ENCODE measurements at places on chromosomes 7 and 10. TPM values are rescaled to one million over a fixed set of nuclear protein-coding genes. Genes with fewer than 3 reads are reported as not detected.

GDF10 gene
- 0.67 TPM for polyA plus RNA-seq

FAM131B gene
- polyA plus RNA-seq: under 0.01 TPM

OR2A5 gene
- polyA plus RNA-seq: not detected

CDHR1 gene
- polyA plus RNA-seq: 2.4 TPM

GRCh38 chr7:153682628-153683027 is 369.6 kb upstream of the DPP6 start:
- no peaks in the 10 kb centered on the region for H3K4me1 ChIP-seq
- no peaks in the 10 kb centered on the region for H3K27me3 ChIP-seq
- no peak for DNase-seq
- H3K36me3 ChIP-seq: no peaks in the 10 kb centered on the region
- H3K4me3 ChIP-seq: no peak overlapping the region
- no peak overlapping the region for H3K27ac ChIP-seq

DNA sequence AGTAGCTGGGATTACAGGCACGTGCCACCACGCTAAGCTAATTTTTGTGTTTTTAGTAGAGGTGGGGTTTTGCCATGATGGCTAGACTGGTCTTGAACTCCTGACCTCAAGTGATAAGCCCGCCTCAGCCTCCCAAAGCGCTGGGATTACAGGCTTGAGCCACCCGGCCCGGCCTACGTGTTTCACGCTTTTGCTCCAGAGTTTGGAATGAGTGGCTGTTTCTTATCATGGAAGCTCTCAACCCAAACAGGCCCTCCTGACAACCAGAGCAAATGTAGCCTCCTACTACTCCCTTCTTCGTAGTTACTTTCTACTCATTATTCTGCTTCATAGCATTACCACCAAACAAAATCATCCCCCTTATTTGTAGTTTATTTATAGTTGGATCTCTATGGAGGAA is 26.8 kb upstream of the CASD1 start:
- no peaks in the 10 kb centered on the region for H3K27me3 ChIP-seq
- no peaks in the 10 kb centered on the region for H3K4me1 ChIP-seq
- no peaks in the 10 kb centered on the region for H3K36me3 ChIP-seq
- DNase-seq: no peak

GRCh38 chr10:4131407-4132215 is 346.6 kb upstream of the KLF6 start:
- no peak overlapping the region for H3K4me3 ChIP-seq
- H3K27ac ChIP-seq: peak overlapping the region; percentile 17
- no peaks in the 10 kb centered on the region for H3K36me3 ChIP-seq

GRCh38 chr10:2145926-2146478 is 408.7 kb upstream of the ADARB2 start:
- H3K27ac ChIP-seq: no peak overlapping the region
- H3K27me3 ChIP-seq: no peaks in the 10 kb centered on the region
- H3K4me3 ChIP-seq: no peak overlapping the region

DNA sequence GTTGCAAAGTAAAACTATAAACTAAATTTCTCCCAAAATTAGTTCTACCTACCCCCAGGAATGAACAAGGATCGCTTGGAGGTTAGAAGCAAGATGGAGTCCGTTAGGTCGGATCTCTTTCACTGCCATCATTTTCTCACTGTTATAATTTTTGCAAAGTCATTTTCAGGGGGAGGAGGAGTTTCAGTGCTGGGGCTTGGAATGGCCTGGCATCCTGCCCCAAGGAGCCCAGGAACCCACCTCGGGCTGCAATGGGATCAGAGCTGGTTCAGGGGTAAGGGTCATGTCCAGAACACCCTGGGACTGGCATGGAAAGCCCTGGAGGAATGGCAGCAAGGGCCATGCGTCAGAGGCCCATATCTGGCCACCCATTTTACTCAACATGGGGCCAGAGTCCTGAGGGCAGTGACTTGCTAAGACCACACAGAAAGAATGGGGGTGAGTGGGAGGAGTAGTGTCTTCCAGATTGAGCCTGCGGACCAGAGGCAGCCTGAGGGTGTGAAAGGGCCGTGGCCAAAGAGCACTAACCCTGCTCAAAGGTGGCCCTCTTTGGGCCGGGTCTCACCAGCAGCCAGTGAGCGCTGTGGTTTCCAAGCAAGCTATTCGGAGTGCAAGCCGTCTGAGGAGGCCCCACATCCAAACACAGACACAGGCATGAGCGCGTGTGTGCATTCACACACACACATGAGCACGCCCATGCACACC is 31.8 kb downstream of the GPRIN2 start:
- H3K4me1 ChIP-seq: peaks cover 27% of the 10 kb centered on the region
- no peaks in the 10 kb centered on the region for H3K27me3 ChIP-seq
- H3K36me3 ChIP-seq: no peaks in the 10 kb centered on the region
- DNase-seq: peak; percentile 61

- no peaks in the 10 kb centered on the region for H3K4me1 ChIP-seq
- H3K4me3 ChIP-seq: no peak overlapping the region
- H3K27me3 ChIP-seq: no peaks in the 10 kb centered on the region
- H3K36me3 ChIP-seq: no peaks in the 10 kb centered on the region
Measured at GRCh38 chr10:131203456-131204357, 107.8 kb downstream of the TCERG1L start.

DNA sequence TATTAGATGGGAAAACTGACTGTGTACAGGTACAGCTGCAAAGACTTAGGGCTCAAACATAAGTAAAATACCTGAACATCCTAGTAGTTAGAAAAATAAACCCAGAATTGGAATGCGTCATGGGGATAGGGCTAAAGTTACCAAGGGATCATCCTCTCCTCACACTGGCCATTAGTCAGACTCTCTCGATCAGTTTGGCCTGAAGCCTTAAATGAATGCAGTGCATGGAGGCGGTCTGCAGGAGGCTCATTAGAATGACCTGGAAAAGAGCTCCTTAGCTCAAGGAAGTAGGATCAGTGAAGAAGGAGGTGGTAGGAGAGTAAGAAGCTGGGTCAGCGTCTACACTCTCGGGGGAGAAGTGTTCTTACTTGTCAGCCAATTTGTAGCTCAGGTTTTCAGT is 35.3 kb downstream of the DENND2A start:
- H3K4me3 ChIP-seq: no peak overlapping the region
- H3K27me3 ChIP-seq: no peaks in the 10 kb centered on the region
- no peak for DNase-seq
- H3K36me3 ChIP-seq: peaks cover 12% of the 10 kb centered on the region
- H3K4me1 ChIP-seq: no peaks in the 10 kb centered on the region
- H3K27ac ChIP-seq: no peak overlapping the region

GRCh38 chr10:70007116-70007820 is 45.4 kb upstream of the MACROH2A2 start:
- no peak overlapping the region for H3K27ac ChIP-seq
- no peak for DNase-seq
- H3K4me3 ChIP-seq: no peak overlapping the region

DNA sequence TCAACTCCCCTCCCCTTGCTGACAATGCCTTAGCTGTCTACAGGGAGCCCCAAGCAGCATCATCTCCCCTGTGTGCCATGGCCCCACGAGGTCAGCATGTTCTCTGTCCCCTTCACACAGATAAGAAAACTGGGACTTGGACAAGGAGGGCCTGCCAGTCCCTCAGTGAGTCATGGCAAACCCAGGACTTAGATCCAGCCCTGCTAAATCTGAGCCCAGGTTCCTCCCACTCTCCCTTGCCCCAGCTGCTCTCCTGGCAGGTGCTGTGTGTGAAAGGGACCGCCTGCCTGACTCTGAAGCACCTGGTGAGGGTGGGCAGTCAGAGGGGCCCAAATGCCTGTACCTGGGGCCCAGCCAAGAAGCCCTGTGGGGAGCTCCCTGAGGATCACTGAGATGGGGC is 7.4 kb downstream of the CRHR2 start:
- no peaks in the 10 kb centered on the region for H3K27me3 ChIP-seq
- no peak overlapping the region for H3K4me3 ChIP-seq
- no peak overlapping the region for H3K27ac ChIP-seq

DNA sequence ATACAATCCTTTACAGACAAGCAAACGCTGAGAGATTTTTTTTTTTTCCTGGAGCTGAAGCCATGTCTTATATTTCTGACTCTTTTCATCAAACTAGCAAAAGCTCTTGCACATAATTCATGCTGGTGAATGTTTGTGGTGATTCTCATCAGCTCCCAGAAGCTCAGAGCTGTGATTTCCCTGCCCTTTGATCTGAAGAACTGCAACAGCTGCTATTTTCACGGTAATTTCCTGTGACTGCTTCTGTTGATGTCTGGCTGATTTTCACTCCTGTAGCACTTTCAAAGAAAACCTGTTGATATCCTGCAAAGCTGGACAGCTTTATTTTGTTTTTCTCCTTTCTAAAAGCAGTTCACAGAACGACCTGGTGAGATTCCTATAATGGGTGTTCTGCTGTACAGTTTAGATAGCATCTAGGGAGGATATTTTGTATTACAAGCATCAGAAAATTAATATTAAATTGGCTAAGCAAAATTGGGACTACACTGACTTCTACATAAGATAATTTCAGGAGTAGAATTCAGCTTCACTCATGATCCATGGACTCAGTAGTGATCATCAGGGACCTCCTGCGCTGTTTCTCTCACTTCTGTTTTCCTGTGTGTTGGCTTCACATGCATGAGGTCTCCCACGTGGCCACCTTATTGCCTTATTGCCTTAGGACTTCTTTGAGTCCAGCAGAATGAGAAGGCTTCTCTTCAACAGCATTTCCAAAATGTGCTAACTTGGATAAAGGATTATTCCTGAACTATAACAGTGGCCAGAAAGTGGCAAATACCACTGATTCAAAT is 1111.6 kb upstream of the SORCS1 start:
- DNase-seq: no peak
- H3K4me1 ChIP-seq: no peaks in the 10 kb centered on the region
- H3K27me3 ChIP-seq: no peaks in the 10 kb centered on the region
- no peak overlapping the region for H3K4me3 ChIP-seq

DNA sequence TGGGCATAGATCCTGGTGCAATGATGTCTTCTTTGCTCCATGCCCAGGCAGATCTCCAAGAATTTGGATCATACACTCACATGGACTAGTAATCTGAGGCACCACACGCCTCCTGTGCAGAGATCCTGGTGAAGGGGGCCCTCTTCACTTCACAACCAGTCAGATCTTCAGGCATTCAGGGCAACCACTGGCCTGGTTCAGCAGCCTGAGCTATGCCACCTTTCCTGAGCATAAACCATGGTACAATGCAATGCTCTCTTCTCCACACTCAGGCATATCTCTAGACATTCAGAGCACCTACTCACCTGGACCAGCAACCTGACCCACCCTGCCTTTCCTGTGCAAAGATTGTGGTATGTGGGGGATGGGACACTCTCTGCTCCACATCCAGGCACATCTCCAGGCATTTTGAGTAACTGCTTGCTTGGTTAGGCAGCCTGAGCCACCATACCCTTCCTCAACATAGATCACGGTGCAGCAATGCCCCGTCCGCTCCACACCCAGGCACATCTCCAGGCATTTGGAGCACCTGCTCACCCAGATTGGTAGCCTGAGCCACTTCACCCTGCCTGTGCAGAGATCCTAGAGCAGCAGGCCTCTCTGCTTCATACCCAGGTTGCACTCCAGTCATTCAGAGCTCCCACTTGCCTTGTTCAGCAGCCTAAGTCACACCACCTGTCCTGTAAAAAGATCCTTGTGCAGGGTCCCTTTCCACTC is 532.2 kb upstream of the STEAP1 start:
- H3K4me1 ChIP-seq: no peaks in the 10 kb centered on the region
- no peak overlapping the region for H3K4me3 ChIP-seq
- H3K36me3 ChIP-seq: no peaks in the 10 kb centered on the region
- no peaks in the 10 kb centered on the region for H3K27me3 ChIP-seq

DNA sequence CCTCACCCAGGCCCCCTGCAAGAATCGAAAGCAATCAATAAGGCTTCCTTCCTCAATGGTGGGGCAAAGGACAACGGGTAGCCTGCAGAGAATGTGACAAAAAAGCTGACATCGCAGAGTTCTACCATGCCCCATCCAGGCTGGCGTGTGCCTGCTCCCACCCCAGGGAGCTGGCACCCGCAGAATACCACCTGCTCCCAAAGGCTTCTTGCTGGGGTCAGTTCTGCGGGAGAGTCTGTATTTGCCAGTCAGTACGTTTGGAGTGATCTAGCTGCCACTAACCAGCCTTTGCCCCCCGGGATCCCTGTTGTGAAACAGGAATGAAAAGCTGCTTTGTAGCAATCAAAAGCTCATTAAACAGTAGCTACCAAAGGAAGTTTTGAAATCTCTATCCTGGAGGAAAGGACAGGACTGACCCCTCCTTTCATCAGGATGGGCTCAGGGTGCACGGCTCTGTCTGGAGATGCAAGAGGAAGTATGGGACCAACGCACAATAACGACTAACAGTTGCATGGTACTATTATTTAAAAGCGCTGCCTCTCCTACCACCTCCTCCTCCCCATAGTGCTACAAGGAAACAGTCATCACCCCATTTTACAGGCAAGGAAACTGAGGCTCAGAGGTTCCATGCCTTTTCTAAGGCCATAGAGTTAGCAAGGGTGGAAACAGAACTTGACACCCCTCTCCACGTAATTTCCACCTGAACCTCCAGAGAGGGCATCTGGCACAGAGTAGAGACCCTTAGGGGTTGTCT is 67.0 kb downstream of the FGFR2 start:
- no peaks in the 10 kb centered on the region for H3K27me3 ChIP-seq
- no peaks in the 10 kb centered on the region for H3K36me3 ChIP-seq
- no peak for DNase-seq

GRCh38 chr7:80967071-80967916 is 48.4 kb upstream of the SEMA3C start:
- H3K4me1 ChIP-seq: no peaks in the 10 kb centered on the region
- H3K36me3 ChIP-seq: no peaks in the 10 kb centered on the region
- no peak for DNase-seq
- no peaks in the 10 kb centered on the region for H3K27me3 ChIP-seq

- no peaks in the 10 kb centered on the region for H3K36me3 ChIP-seq
- H3K4me3 ChIP-seq: no peak overlapping the region
- no peak for DNase-seq
- no peaks in the 10 kb centered on the region for H3K27me3 ChIP-seq
- peak overlapping the region; percentile 69 for H3K27ac ChIP-seq
- H3K4me1 ChIP-seq: peaks cover 24% of the 10 kb centered on the region
Measured at GRCh38 chr10:63720676-63721075, 199.5 kb downstream of the REEP3 start.

GRCh38 chr10:112421731-112422130 is 25.0 kb downstream of the ZDHHC6 start:
- H3K36me3 ChIP-seq: no peaks in the 10 kb centered on the region
- no peak overlapping the region for H3K4me3 ChIP-seq
- no peak overlapping the region for H3K27ac ChIP-seq
- H3K27me3 ChIP-seq: no peaks in the 10 kb centered on the region
- no peak for DNase-seq

- no peak for DNase-seq
- H3K4me1 ChIP-seq: peaks cover 7% of the 10 kb centered on the region
- no peak overlapping the region for H3K4me3 ChIP-seq
- no peak overlapping the region for H3K27ac ChIP-seq
Measured at GRCh38 chr10:21675157-21675796, 141.2 kb downstream of the MLLT10 start.

DNA sequence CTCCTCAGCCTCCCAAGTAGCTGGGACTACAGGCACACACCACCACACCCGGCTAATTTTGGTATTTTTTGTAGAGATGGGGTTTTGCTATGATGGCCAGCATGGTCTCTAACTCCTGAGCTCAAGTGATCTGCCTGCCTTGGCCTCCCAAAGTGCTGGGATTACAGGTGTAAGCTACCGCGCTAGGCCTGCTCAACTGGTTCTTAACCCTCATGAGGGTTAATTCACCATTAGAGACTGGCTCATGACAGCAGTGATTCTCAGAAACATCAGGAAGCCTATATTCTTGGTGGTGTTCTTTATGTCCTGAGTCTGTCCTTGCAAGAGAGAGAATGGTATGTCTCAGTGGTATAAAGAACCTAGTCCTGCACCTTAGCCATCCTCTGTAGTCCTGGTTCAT is 10.4 kb upstream of the NT5C2 start:
- H3K27me3 ChIP-seq: no peaks in the 10 kb centered on the region
- H3K4me3 ChIP-seq: no peak overlapping the region
- DNase-seq: no peak

GRCh38 chr10:131003455-131003854 is 308.1 kb downstream of the TCERG1L start:
- no peaks in the 10 kb centered on the region for H3K4me1 ChIP-seq
- H3K4me3 ChIP-seq: no peak overlapping the region
- H3K36me3 ChIP-seq: no peaks in the 10 kb centered on the region

Data from sigmoid colon (tissue), 7 donors.